ENCODE measurements at places on chromosomes 2 and 18. TPM values are rescaled to one million over a fixed set of nuclear protein-coding genes. Genes with fewer than 3 reads are reported as not detected.

Gene LYPD1
- not detected for total RNA-seq

Gene ZC3H6
- total RNA-seq: 1.2 TPM

Gene ALKAL2
- total RNA-seq: 0.49 TPM

Gene ADD2
- 0.14 TPM for total RNA-seq

Gene KRTCAP3
- total RNA-seq: 3.6 TPM

Gene FBXO48
- 0.87 TPM for total RNA-seq

Gene GRHL1
- 5.7 TPM for total RNA-seq

Data from right lobe of liver (tissue), 6 donors.